Tibial nerve (tissue), 4 donors: ENCODE measurements at places on chromosomes 13 and 19.

DNA sequence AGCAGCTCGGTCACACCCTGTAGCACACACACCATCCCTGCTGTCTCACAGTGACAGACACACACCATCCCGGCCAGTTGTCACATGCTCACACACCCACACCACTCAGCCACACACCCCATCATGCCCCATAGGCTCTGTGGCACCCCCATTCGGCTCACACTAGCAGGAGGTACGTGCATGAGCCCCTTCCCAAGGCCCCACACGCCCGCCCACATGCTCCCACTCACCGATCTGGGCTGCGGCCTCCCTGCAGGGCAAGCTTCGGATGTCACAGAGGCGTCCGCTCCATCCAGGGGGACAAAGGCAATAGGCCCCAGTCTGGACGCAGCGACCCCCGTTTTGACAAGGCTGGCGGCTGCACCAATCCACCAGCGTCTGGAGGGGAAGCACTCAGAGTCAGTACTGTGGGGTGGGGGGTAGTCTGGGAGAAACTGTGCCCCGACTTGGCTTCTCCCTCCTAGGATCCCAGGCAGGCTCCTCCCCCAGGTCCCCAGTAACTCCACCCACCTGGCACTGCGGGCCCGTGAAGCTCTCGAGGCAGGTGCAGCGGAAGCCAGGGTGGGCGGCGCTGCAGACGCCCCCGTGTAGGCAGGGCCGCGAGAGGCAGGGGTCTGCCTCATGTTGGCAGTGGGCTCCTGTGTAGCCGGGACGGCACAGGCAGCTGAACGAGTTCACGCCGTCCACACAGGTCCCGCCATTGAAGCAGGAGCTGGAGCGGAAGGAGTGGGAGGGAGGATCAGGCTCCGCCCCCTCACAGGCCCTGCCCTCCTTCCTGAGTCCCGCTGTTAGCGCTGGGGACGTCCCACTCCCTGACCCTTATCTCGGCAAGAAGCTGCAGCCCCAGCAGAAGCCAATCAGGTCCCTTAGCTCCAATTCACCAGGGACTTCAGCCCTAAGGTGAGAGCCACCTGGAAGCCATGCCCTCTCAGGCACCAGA is 20.1 kb downstream of the NOTCH3 start:
- no peak for DNase-seq

- no peak for DNase-seq
Observed at GRCh38 chr13:99580500-99581268, 79.4 kb downstream of the TM9SF2 start.

GRCh38 chr13:94345374-94346195 is 133.9 kb downstream of the DCT start:
- DNase-seq, result no peak

- DNase-seq, result no peak
Observed at GRCh38 chr13:111392486-111392885, 72.0 kb downstream of the TEX29 start.

DNA sequence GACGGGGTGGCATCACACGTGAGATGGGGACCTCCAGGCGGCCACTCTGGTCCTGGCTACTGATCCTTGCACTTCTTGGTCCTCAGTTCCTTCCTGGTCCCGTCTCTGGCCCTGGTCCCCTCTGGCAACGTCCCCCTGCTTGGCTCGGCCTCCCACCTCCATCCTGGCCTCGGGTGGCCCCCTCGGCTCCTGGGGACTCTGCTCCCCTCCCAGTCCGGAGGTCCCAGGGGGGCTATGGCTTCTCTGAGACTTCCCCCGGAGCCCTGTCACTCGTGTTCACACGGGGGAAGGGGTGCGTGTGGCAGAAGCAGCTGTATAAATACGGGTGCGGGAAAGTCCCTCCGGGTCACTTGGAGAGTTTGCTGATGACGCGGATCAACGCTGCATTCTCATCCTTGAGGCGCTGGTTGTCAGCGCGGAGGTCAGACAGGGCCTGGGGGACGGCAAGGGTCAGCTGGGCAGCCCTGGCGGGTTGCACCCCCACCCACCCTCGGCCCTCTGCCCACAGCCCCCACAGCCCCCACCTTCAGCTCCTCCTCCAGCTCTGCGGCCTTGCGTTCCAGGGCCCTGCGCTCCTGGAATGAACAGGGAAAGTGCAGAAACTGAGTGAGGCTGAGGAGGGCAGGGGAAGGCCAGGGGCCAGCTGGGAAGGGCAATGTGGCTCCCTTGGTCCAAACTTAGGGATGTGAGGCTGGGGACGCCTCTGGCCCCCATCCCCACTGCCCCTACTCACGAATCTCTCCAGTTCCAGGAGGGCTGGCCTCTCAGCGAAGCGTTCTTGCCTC is 15.6 kb downstream of the EPS8L1 start:
- DNase-seq, result no peak

DNA sequence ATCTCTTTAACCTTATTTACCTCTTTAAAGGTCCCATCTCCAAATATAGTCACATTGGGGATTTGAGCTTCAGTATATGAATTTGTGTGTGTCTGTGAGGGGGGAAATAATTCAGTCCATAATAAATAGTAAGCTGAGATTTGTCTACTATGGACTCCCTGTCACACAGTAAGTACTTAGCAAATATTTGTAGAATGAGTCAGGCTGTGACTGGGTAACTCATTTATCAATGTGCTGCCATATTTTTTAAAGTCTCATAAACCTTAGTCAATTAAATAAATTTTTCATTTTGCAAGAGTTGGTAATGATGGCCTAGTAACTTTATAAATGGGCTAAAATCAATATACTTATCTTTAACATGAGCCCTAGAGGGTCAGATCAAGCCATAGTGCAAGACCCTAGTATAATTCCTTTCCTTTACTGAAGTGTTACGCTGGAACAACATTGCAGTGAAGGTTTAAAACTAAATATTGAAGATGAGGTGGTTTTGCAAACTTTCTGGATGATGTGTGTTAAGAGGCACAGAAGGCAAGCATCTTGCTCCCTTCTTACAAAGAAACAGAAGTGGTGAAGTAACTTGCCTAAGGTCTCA is 305.1 kb downstream of the KCNRG start:
- DNase-seq, result no peak

- DNase-seq, result peak; percentile 34
Observed at GRCh38 chr13:40149611-40150274, 494.3 kb downstream of the COG6 start.

DNA sequence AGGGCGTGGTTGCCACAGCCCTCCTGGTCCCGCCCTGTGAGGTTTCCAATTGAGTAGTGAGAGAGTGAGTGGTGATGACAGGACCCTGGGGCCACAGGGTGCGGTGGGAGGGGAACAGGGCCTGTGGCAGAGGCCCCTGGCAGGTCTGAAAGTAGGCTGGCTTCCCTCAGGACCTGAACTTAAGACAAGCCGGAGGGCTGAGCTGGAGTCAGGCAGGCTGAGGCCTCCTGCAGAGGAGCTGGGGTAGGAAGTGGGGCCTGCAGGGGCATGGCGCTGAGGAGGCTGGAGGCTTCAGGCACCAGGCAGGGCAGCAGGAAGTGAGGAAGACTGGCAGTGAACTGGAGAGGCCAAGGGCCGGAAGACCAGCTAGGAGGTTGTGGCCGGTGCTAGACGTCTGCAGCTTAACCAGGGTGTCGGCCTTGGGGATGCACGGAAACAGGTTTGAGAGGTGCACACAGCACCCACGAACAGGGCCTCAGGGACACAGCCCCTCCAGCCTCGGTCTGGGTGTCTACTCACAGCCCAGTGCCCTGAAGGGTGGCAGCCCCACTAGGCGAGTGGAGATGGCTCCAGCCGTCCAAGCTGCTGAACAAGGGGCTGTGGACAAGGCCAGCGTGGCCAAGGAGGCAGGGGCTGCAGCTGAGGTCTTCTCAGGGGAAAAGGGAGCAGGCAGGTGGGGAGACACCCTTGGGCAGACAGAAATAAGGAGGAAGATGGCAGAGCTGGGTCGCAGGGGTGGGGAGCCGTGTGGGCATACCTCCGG is 17.8 kb downstream of the POP4 start:
- no peak for DNase-seq

- DNase-seq, result no peak
Observed at GRCh38 chr13:80572308-80572922, 231.5 kb upstream of the SPRY2 start.

GRCh38 chr19:49823472-49823871 is 5.4 kb downstream of the MED25 start:
- DNase-seq, result no peak

- DNase-seq, result no peak
Observed at GRCh38 chr19:39768334-39768733, 10.3 kb upstream of the LEUTX start.

DNA sequence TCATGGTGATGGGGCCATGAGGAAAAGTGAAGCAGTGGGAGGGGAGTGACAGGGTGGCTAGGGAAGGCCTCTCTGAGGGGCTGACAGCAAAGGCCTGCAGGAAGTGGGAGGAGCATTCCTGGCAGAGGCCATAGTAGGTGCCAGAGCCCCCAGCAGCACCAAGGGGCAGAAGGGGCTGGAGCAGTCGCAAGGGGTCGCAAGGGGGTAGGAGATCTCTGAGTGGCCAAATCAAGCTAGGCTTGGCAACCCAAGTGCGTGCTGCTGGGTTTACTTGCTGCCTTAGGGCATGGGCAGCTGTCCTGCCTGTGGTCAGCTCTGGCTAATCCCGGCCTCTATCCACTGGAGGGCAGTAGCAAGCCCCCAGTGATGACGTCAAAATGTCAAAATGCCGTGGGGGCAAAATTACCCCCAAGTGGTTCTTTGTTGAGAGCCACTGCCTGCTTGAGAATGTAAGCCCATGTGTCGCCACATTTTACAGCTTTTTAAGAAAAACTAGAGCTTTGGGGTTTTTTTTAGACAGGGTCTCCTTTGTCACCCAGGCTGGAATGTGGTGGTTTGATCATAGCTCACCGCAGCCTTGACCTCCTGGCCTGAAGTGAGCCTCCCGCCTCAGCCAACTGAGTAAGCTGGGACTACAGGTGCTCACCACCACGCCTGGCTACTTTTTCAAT is 11.8 kb downstream of the CCDC97 start:
- no peak for DNase-seq

- DNase-seq, result no peak
Observed at GRCh38 chr13:111270126-111270525, 50.3 kb upstream of the TEX29 start.

GRCh38 chr13:19766591-19766990 is 16.2 kb downstream of the PSPC1 start:
- DNase-seq, result no peak

GRCh38 chr13:39364947-39365468 is 238.0 kb downstream of the LHFPL6 start:
- no peak for DNase-seq
